ENCODE measurements at places on chromosomes 16 and 17. TPM values are rescaled to one million over a fixed set of nuclear protein-coding genes. Genes with fewer than 3 reads are reported as not detected.
A peak's percentile ranks its signal among the peaks of the same experiment; 100 is the strongest.

DNA sequence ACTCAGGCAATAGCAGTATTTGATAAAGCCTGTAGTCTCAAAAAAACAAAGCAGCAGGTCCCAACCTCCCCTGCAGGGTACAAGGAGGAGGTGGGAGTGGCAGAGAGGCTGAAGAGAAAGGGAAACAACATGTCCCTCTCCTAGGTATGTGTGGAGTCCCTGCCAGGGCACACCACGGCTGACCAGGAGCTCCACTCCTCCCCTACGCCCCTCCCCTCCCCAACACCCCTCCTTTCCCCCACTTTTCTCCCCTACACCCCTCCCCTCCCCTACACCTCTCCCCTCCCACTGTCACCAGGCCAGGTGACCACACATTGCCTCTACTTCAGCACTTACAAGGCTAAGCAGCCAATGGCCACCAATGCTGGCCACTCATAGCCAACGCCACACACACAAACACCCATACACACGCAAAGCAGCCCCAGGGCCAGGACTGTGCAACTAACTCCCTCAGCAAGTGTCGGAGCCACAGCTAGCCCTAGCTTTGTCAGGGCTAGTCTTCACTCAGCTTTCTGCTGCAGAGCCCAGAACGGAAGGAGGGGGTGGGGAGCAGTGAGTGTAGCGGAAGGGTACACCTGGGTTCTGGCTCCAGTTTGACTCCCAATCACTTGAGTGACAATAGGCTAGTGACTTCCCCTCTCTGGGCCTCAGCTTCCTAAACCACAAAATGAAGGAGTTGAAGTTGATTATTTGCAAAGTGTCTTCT, 8.2 kb downstream of the CAVIN1 start:
- peaks cover 10% of the 10 kb centered on the region for H3K27me3 ChIP-seq
- H3K27ac ChIP-seq = peak overlapping the region; percentile 53
- peak; percentile 62 for DNase-seq
- H3K4me1 ChIP-seq = peaks cover 12% of the 10 kb centered on the region
- no peak overlapping the region for H3K4me3 ChIP-seq

GRCh38 chr16:3062553-3062952, 2.9 kb upstream of the IL32 start:
- peaks cover 63% of the 10 kb centered on the region for H3K4me1 ChIP-seq
- no peak overlapping the region for H3K27ac ChIP-seq
- no peak for DNase-seq
- H3K4me3 ChIP-seq = no peak overlapping the region

Gene ZNF597
- total RNA-seq = 2.7 TPM

DNA sequence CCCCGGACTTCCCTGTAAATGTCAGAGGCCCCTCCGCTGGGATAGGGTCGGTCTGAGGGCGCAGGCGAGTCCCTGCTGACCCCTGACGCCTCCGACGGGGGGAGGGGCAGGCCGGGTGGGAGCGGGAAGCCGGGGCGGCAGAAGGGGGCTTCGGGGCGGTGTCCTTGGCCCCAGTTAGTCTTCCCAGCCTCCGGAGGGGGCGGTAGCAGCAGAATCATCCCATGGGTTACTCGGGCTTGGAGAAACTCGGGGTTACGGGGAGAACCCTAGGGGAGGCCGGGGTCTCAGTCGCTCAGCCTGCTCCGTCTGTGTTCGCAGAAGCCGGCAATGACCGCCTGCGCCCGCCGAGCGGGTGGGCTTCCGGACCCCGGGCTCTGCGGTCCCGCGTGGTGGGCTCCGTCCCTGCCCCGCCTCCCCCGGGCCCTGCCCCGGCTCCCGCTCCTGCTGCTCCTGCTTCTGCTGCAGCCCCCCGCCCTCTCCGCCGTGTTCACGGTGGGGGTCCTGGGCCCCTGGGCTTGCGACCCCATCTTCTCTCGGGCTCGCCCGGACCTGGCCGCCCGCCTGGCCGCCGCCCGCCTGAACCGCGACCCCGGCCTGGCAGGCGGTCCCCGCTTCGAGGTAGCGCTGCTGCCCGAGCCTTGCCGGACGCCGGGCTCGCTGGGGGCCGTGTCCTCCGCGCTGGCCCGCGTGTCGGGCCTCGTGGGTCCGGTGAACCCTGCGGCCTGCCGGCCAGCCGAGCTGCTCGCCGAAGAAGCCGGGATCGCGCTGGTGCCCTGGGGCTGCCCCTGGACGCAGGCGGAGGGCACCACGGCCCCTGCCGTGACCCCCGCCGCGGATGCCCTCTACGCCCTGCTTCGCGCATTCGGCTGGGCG, 542 bp downstream of the GUCY2D start:
- no peak overlapping the region for H3K4me3 ChIP-seq
- no peaks in the 10 kb centered on the region for H3K36me3 ChIP-seq

DNA sequence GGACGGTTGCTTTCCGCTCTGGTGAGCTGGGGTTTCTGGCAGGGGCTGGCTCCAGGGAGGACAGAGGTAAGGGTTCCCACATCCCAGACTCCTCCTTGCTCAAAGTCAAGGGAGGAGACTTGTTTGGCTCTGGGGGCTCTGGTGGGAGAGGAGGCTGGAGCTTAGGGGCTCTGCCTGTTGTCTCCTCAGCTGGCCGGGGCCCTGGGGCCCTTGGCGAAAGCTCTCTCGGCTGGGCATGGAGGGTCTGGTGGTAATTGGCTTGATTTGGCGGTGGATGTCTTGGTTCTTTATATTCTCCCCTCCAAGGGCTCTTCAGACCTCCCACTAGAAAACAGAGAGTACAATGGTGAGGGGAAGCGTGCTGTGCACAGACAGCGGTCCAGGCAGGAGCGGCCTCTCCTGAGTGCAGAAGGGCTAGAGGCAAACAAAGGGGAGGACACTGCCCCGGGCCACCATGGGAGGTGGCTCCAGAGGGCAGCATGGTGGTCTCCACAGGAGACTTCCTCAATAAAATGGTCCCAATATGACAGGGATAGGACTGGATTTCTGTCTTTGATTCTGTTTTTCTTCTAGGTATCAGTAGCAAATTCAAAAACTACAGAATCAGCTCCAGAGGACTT, 5.7 kb upstream of the SPATA32 start:
- H3K27me3 ChIP-seq = no peaks in the 10 kb centered on the region
- no peak for DNase-seq
- H3K4me1 ChIP-seq = peaks cover 13% of the 10 kb centered on the region
- H3K4me3 ChIP-seq = no peak overlapping the region

- H3K27me3 ChIP-seq = peaks cover 63% of the 10 kb centered on the region
- H3K27ac ChIP-seq = no peak overlapping the region
- DNase-seq = no peak
- H3K36me3 ChIP-seq = no peaks in the 10 kb centered on the region
Observed at GRCh38 chr17:50560931-50561745, 623 bp downstream of the CACNA1G start.

Gene DPEP3
- total RNA-seq = not detected

DNA sequence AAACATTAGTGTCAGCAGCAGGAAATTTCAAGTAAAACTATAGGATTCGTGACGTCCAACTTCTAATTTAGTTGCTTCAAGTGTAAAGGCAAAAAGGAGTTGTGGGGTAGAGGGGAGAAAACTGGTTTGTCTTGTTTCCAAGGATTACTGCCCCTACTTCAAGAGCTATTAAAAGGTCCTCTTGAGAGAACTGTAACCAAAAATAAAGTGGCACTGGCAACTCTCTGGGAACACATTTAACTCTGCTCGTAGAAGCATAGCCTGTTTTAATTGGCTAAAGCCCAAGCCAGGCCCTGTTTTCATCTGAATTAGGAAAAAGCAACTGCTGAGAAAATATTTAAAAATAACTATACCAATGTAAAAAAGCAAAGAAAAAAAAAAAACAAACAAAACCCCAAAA, 51.8 kb upstream of the AKAP1 start:
- no peaks in the 10 kb centered on the region for H3K36me3 ChIP-seq
- no peak for DNase-seq
- H3K27ac ChIP-seq = no peak overlapping the region
- no peaks in the 10 kb centered on the region for H3K4me1 ChIP-seq
- H3K4me3 ChIP-seq = no peak overlapping the region

DNA sequence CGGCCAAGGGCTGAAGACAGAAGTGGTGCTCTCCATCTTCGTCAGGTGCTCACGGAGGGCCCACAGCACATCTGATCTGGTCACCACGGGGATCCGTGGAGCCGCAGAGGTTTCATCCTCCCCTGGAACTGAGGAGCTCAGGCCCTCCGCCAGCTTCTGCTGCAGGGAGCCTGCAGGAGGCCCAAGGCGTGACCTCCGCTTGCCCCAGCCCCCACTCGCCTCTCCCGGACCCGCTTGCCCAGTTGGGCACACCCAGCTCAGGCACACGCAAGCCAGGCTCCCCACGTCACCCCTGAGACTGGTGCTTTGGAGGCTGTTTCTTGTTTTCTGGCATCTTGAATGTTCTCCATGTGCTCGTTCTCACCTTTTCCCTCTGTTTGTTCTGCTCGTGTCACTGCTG, 39.4 kb upstream of the CHMP6 start:
- H3K27me3 ChIP-seq = no peaks in the 10 kb centered on the region
- no peak overlapping the region for H3K27ac ChIP-seq
- peaks cover 9% of the 10 kb centered on the region for H3K4me1 ChIP-seq
- H3K4me3 ChIP-seq = no peak overlapping the region
- no peak for DNase-seq

DNA sequence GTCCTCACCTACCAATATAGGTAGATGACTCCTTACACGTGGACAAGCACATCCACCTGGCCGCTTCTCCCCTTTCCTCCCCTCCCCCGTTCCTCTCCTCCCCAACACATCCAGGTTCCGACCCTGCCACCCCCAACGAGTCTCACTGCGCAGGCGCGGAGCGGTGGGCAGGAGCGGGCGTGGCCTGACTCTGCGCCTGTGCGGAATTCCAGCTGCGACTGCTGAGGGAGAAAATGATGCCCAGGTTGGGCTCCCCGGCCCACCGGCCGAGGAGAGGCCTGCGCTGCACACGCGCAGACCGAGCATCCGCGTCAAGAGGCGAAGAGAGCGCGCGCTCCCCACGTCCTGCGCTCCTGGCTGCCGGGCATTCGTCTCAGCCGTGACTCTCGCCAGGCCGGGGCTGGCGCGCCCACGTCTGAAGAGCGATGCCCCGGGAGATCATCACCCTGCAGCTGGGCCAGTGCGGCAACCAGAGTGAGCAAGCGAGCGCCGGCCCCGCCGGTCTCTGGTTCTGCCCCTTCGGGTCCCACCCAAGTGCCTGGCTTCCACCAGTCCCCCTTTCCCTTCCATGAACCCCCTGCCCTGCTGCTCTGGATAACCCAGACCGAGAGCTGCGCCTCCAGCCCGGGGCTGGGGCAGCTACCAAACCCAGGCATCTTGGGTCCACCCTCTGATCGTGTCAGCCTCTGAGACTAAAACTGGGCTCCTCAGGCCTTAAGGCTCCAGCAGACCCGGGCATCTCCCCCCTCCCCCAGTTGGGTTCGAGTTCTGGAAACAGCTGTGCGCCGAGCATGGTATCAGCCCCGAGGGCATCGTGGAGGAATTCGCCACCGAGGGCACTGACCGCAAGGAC, at the start of gene TUBG2:
Gene TUBG2 (plus strand): TSS at position 206 of the 853 bp plus-strand sequence. CDS start 220 bp downstream, at position 426.
- H3K4me1 ChIP-seq = peaks cover 22% of the 10 kb centered on the region
- H3K27me3 ChIP-seq = peaks cover 8% of the 10 kb centered on the region
- peaks cover 3% of the 10 kb centered on the region for H3K36me3 ChIP-seq
- peak within 1 kb of the TSS; percentile 86 for H3K4me3 ChIP-seq
- DNase-seq = peak; percentile 79

DNA sequence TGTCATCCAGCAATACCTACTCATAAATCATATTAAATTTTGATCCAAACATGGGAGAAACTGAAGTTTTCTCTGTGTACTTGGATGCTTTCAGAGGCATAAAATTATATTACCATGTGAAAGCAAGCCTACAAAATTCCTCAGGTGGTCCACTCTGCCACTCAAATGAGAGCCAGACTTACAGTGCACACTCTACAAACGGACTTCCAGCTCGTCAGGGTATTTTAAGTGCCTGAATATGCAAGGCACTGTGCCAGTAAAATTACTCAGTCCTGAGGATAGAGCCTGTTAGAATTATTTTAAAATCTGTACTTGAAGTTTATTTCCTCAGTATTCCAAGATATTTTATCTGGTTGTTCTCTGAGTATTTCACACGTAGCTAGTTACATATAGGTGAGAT, 54.5 kb downstream of the TENT4B start:
- peaks cover 23% of the 10 kb centered on the region for H3K4me1 ChIP-seq
- H3K27ac ChIP-seq = no peak overlapping the region
- H3K4me3 ChIP-seq = no peak overlapping the region
- no peaks in the 10 kb centered on the region for H3K27me3 ChIP-seq
- peaks cover 15% of the 10 kb centered on the region for H3K36me3 ChIP-seq

DNA sequence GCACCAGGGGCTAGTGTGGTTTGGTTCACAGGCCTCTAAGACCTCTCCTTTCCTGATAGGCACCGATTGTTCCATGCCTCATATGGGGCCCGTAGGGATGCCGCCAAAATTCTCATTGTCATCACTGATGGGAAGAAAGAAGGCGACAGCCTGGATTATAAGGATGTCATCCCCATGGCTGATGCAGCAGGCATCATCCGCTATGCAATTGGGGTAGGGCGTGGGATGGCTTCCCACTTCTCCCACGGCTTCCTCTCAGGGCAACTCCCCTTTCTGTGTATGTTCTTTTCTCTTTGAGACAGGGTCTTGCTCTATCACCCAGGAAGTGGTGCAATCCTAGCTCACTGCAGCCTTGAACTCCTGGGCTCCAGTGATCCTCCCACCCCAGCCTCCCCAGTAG, 5.3 kb downstream of the ITGAX start:
- peaks cover 13% of the 10 kb centered on the region for H3K36me3 ChIP-seq
- H3K4me3 ChIP-seq = no peak overlapping the region
- H3K27me3 ChIP-seq = no peaks in the 10 kb centered on the region
- no peak overlapping the region for H3K27ac ChIP-seq

DNA sequence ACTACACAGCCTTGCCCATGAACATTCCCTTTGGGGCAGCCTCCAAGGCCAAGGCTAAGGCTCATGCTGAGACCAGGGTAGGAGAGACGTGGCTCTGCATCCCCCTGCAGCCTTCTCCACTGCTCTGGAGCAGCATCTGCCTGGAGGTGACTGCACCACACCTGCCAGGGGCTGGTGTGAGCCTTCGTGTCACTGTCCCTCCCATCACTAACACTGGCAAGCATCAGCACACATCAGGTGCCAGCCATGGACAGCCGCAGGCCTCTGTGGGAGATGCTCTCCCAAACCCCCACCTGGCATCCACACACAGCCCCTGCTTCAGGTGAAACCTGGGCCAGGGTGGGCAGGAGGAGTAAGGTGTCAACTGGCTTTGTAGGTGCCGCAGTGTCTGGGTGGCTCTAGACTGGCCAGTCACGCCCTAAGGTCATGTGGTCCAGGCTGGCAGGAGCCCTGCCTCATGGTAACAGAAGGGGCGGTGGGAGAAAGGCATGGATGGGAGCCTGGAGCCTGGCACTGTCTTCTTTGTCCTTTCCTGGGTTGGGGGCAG, 18.1 kb upstream of the MTSS2 start:
- no peak for DNase-seq
- no peak overlapping the region for H3K27ac ChIP-seq
- H3K36me3 ChIP-seq = peaks cover 4% of the 10 kb centered on the region
- no peak overlapping the region for H3K4me3 ChIP-seq
